ENCODE measurements at places on chromosomes 3 and 15.

GRCh38 chr3:188286087-188286513 is 132.1 kb downstream of the LPP start:
- no peak for DNase-seq

DNA sequence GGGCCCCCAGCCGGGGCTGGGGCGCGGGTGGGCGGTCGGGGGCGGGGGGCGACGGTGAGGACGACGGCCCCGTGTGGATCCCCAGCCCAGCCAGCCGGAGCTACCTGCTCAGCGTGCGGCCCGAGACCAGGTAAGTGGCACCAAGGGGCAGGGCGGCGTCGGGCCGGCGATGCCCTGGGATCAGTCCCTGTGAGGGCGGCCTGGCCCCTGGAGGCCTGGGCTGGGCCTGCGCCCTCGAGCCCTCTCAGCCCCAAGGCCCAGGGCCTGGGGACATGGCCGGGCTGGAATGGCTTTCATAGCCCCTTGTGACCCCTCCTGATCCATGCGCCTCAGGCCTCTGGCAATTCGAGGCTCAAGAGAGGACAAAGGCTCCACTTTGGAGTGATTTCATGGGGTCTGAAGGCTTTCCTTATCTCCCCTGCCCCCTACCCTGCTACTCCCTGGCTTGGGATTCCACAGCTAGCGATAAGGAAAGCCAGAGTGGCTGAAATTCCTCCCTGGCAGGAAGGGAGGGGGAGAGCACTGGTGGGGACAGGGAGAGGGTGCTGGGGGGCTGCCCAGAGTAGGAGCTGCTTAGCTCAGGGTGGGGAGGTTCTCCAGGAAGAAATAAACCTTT is 418 bp downstream of the ALPK3 start:
- no peak for DNase-seq

GRCh38 chr3:8760506-8760905 is 8.9 kb downstream of the OXTR start:
- no peak for DNase-seq

DNA sequence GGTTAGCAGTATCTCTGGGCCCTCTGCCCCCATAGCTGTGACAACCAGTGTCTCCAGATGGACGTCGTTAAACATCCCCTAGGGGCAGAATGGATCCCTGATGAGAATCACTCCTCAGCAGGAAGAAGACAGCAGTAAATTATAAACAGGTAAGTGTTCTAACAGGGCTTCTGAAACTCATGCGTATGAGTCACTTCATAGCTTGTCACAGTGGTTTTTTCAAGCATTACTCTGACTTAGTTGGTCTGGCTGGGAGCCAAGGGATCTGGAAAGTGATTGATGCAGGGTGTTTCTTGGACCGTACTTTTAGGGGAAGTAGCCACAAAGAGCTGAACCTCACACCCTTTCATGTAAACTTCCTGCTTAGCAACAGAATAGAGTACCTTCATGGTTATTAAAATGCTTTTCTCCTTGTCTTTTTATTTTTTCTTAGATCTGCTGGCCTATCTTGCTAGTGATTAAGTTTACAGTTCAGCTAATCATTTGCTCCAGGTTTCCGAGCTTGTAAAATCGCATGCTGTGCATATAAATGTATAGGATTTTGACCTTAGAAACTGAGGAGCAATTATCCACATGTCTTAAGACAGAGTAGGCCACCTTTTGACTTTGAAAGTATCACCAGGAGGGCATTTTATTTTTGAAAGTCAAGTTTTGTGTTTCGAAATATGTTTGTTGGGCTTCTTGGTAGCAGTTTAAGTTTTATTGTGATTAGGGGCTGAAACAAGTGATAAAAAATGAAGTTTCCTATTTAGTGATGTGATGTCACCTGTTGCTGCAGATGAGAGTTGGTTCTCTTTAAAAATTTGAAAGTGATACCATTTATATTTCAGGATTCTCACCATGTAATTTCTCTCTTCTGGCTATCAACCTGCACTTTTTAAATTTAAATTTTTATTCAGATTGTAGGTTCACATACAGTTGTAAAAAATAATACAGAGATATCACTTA is 333.9 kb downstream of the PTPRG start:
- DNase-seq, result no peak

GRCh38 chr3:143360244-143360643 is 240.7 kb downstream of the CHST2 start:
- no peak for DNase-seq

DNA sequence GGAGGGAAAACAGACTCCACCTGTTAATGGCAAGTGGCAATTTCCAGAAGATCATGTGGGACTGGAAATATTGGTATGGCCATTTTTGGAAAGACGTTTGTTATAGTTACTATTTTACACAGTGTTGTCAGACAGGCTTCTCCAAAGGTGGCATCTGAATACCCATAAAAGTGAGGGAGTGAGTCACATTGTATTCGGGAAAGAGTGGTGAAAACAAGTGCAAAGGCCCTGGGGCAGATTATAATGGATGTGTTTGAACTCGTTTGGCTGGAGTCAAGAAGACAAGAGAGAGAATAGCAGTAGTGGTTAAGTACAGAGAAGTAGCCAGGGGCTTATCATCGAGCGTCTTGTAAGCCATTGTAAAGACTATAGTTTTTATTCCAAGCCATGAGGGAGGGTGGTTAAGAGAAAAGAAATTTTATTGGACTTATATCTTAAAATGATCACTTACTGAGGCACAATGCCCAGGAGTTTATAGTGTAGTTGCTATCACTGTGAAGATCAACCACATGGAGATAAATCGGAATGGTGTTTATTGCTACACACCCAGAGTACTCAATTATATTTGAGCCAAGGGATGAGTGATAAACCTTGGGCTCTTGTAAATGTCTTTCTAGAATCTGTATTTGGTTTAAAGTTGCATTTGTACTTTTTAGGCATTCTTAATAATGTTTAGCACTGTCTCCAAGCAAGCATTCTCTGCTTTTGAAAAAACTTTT is 212.8 kb upstream of the KBTBD8 start:
- no peak for DNase-seq

- no peak for DNase-seq
Observed at GRCh38 chr3:197942956-197943556, 6.9 kb upstream of the RPL35A start.

DNA sequence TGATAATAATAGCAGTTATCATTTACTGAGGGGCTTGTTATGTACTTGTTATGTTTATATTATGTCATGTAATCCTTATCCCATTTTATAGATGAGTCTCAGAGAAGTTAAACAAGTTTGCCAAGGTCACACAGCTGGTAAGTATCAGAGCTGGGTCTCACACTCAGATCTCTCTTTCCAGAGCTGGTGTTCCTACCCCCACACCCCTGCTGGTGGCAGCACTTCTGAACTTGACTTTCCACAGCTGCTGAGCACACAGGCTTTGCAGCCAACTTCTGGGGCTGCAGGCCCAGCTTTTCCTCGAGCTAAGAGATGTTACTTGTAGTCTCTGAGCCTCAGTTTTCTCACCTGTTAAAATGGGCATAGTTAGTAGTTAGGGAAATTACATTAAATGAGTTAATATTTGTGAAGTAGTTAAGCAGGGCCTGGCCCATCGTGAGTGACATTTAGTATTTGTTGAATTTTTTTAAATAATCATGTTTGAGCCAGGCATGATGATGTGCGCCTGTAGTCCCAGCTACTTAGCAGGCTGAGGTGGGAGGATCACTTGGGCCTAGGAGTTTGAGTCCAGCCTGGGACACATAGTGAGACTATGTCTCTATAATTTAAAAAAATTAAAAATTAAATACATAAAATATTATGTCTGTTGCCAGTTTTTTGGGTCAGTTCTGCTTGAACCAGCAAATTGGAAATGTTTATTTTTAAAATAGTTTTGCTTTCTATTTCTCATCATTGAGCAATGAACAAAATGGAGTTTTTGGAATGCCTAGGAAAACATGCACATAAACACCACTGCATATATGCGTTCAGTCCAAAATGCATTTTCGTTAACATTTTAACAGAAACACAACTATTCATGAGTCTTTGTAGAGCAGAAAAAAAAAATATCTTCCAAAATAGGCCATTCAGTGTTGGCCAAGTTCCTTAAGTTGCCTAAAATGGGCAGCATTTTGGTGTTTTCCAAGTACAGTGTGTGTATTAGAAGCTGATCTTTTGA is 87.3 kb downstream of the SMAD6 start:
- no peak for DNase-seq

- DNase-seq, result no peak
Observed at GRCh38 chr3:111784001-111784400, 75.1 kb upstream of the PHLDB2 start.

- DNase-seq, result no peak
Observed at GRCh38 chr3:183303690-183304089, 50.6 kb downstream of the B3GNT5 start.

DNA sequence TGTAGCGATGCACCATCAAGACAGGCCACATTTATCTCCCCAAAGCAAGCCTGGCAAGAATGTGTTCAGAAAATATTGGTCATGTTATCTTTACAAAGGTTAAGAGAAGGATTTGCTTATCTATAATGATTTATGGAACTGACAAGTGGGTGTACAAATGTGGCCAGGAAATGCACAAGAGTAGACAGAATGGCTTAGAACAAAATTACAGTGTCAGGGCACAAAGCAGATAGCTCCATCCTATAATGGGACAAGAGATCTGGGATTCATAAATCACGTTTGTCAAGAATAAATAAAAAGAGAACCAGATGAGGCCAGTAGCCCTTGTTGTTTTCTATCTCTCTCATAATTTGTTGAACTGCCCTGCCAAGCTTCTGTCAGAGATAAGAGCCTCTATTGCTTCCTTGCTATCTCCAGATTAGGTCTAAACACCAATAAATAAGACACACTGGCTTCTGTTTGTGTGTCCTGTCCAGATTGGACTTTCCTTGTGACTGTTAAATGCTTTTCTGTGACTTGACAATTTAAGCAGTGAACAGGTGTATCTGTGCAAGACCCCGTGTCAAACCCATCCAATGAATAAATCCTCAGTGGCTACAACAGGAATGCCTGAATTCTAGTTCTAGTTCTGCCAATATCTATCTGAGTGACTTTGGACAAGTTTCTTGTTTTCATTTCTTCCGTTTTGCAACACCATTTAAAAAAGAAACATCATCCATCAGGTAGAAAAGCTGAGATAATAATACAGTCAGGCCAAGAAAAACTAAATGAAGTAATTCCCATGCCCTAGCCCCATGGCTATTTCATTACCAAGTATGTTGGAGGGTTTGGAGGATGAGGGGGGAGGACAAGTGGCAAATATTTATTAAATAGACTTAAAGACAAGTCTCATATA is 157.2 kb downstream of the DCLK3 start:
- no peak for DNase-seq

- DNase-seq, result no peak
Observed at GRCh38 chr3:104669083-104669482, 697.6 kb upstream of the ALCAM start.

DNA sequence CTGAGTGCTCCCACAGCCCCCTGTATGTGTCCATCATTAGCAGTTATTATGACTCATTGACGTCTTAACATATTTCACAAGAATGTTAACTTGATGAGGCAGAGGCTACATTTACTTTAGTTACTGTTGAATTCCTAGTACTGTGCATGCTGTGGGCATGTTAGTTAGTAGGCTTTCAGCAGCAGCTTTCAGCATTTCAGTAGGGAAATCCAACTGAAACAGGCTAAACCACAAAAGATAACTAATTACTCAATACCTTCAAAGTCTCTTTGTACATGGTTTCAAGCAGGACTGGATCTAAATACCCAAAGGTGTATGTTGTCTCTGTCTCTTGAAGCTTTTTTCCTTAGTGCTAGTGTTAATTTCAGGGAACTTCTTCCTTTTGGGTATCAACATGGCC is 229.9 kb upstream of the SUCLG2 start:
- no peak for DNase-seq

DNA sequence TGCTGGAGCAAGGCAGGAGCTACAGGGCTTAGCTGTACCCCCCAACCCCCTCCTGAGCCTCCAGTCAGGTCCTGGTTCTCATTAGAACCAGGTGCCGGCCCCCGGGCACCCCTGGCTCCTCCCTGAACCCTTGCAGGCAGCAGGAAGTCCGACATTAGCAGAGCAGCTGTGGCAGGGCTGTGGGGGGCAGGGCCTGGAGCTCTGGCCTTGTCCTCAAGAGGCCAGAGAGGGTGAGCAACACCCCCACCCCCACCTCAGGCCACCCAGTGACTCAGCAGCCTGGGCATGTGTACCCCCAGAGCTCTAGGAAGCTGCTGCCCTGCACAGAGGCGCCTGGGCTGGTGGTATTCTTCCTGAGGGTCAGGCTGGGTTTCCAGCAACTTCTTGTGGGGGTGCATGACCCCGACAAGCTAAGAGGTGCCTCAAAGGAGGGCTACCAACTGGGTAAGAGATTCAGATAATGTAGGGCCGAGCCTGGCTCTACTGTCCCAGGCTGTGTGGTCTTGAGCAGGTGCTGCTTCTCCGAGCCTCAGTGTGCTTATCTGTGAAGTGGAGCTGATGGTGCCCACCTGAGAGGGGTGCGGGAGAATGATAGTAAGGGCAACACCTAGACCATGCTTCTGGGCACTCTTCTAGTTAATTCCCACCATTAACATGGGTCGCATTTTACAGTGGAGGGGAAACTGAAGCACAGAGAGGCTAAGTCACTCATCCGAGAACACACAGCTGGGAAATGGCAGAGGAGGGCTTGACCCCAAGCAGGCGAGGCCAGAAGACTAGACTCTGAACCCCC is 16.0 kb downstream of the H1-8 start:
- no peak for DNase-seq

DNA sequence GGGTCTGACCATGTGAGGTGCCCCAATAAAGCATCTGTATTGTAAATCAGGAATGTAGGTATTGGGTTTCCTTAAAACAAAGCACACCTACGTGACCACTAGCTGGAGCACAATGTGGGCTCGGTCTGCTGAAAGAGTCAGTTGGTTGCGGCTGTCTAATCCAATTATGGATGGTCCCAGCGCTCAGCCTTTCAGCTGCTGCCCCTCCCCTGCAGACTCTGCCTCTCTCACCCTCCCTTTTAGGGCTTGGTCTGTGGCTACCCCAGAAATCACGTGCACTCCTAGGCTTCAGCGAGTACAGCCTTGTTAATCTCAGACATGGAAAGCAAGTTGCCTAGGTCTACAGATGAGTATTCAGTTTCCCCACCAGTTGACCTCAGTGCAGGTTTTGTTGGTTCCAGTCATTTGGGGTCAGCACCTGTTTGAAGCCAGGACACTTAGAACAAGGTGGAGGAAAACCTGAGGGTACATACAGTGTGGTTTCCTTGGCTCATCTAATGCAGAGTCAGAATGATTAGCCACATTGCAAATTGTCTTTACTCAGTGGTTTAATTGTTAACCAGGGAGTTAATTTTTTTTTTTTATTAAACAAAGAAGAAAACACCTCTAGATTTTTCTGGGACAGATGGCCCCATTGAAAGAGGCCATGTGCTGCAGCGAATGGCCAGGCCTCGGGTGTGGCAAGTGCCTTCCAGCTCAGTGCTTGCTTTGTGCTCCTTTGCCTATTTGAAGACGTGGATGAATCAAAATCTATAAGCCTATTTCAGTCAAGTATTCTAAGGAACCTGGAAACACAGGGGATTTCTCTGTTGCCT is 137.7 kb downstream of the IGF1R start:
- no peak for DNase-seq

- no peak for DNase-seq
Observed at GRCh38 chr3:42263354-42264346, 2.3 kb downstream of the CCK start.

DNA sequence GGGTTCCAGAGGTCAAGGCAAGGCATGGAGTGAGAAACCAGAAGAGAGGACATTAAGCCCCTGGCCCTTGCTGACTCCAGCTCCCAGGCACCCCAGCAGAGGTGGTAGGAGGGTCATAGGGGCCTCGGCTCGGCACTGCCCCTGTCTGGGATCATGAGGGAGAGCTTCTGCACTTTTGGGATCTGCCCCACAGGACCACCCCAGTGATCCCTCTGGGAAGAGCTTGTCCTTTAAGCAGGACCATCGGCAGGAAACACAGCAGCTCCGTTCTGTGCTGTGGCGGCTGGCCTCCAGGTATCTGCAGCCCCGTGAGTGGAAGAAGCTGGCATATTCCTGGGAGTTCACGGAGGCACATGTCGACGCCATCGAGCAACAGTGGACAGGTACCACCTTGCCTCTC is 35.5 kb downstream of the ANKDD1A start:
- DNase-seq, result no peak
